ENCODE measurements at places on chromosomes 2 and 18. TPM values are rescaled to one million over a fixed set of nuclear protein-coding genes. Genes with fewer than 3 reads are reported as not detected.
A peak's percentile ranks its signal among the peaks of the same experiment; 100 is the strongest.

- DNase-seq: peak; percentile 9
Observed at GRCh38 chr2:240799033-240799820, 20.8 kb downstream of the KIF1A start.

DNA sequence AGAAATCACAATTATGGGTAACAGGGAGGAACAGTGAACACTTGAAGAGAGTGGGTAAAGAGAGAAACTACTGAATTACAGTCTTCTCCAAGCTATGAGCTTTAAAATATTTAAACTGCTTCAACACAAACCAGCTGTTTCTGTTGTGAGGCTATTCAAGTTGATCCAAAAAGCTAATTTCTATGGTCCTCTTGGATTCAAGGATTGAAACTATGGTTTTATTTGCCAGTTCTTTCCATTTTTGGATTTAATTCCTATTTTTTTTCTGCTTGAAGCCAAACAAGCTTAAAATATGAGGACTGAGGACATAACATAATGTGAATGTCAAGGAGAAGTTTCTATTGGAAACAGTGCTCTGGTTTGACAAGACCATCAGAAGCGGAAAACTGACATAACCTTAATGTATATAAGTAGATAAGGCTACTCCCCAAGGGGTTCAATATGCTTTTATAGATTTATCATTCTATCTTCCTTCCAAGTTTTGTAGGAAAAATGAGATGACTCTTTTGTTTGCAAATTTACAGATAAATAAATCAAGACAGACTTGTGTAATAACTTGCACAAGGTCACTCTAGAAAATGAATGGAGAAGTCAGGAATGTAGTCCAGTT lies 60.7 kb upstream of the AQP4 start:
- DNase-seq: no peak

GRCh38 chr18:46448347-46448746 lies 208.7 kb downstream of the LOXHD1 start:
- no peak for DNase-seq

DNA sequence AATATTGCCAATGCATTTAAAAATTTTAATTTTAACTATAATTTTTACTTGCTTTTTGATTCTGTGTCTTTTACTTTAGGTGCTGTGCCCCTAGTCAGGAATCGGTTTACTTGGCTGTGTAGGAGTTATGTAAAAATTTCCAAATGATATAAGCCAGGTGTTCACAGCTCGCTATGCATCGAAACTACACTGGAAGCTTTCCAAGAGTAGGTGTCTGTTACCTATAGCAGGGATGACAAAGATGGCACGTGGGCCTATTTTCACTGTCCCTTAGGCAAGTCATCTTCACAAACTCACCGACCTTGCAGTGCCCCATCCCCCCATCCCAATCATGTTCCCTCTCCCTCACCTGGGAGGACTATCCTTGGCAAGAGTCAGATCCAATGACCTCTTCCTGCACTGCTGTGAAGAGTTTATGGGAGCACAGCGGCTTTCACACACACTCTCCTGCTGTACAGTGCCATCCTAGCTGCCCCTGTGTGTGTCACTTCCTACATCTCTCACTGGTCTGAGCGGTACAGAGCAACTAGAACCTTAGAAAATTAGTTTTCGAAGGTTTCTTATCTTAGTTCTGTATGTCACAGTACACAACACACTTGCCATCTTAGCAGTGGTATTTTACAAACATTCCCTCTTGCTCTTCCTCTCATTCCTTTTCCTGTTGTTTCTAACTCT lies 49.2 kb upstream of the NAB1 start:
- DNase-seq: no peak

DNA sequence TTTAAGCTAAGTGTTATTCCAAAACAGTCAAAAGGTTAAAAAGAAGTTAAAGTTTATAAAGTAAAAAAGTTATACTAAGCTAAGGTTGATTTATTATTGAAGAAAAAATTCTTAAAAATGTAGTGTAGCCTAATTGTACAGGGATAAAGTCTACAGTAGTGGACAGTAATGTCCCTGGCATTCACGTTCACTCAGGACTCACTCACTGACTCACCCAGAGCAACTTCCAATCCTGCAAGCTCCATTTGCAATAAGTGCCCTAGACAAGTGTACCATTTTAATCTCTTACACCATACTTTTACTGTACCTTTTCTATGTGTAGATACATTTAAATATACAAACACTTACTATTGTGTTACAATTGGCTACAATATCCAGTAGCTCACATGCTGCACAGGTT lies 86.1 kb downstream of the CACNB4 start:
- no peak for DNase-seq

The ROCK1 gene
- 34.9 TPM for total RNA-seq

The GAREM2 gene
- 0.93 TPM for total RNA-seq
